ENCODE measurements at places on chromosomes 5 and 9. TPM values are rescaled to one million over a fixed set of nuclear protein-coding genes. Genes with fewer than 3 reads are reported as not detected.

DNA sequence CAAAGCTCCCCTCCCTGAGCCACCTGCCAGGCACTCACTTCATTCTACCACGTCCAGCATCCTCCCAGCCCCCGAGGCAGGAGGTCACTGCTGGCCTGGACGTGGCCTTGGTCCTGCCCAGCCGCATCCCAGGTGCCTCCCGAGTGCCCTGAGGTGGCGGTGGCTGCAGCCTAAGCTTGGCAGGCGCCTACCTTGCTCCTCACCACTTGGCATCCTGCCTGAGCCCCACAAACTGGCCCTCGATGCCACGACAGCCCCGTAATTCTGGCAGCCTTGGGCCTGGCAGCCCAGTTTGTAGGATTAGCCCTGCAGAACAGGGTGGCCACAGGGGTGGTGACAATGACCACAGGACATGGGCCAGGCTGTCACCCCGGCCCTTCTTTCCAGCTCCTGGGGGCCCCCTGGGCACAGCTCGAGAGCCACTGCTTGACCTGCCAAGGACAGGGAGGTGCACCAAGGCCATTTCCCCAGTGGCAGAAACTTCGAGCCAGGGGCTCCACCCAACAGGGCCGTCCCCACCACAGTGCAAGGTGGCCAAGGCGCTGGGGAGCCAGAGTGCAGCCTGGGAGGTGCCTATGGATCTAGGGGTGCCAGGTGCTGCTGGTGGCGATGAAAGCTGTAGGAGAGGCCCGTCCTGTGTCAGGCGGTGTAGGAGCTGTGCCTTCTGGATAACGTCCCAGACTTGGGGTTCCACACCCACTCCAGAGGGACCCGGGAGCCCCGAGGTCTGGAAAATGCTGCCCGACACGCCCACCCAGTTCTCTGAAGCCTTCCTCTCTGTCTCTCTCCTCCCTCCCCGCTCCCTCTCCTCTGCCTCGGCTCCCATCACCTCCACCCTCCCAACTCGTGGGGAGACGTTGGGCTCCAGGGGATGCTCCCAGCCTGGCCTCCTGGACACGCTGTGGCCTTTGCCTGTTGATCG, 18.4 kb downstream of the NKD2 start:
- peak; percentile 36 for DNase-seq

- DNase-seq = no peak
Measured at GRCh38 chr5:56460195-56460546, 227.0 kb upstream of the ANKRD55 start.

The IL4 gene
- not detected for total RNA-seq

The BHMT gene
- total RNA-seq = not detected

The ANKRD18B gene
- total RNA-seq = 0.89 TPM

Data from left ventricle myocardium superior (tissue), 1 donor.